ENCODE measurements at places on chromosomes 6 and 20.

- DNase-seq = no peak
Observed at GRCh38 chr20:22805996-22806395, 221.6 kb upstream of the FOXA2 start.

DNA sequence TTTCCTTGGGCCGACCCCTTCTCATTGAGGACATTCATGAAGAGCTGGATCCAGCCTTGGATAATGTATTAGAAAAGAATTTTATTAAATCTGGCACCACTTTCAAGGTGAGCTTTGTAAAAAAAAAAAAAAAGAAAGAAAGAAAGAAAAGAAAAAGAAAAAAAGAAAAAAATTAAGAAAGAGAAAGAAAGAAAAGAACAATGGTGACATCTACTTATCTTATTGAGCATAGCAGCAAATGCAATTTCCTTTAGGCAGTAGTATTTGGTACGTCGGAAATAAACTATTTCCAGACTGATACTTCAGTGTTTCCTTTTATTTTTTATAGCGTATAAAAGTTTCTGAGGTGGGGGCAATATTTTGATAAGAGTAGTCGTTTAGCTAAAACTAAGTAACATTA is 119.0 kb upstream of the GLP1R start:
- no peak for DNase-seq

DNA sequence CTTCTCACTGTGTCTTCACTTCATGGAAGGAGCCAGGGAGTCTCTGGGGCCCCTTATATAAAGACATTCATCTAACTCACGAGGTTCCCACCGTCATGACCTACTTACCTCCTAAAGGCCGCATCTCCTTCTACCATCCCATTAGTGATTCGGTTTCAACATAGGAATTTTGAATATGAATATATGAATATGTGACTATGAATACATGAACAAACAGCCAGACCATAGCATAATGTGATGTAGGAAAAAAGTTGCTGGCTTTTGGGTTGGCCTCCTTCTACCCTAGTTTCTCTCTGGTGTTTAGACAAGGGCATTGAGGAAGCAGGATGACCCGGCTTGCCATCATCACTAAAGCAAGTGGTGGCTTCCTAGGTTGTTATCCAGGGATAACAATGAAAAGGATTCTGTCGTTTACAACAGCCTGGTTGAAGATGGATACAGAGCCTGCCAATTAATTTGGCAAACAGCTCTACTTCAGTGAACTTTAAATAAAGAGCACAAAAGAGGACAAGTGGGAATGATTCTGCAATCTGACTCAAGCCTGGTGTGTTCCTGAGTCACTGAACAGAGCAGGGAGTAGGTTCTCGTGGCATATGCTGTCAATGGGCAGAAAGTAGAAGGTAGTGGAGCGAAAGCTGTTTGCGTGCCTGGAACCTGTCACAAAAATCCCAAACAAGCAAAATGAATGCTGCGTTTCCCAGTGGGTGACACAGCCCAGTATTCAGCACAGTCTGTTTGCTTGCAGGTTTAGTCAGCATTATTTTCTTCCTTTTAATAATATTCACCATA is 44.0 kb upstream of the DOK5 start:
- no peak for DNase-seq

DNA sequence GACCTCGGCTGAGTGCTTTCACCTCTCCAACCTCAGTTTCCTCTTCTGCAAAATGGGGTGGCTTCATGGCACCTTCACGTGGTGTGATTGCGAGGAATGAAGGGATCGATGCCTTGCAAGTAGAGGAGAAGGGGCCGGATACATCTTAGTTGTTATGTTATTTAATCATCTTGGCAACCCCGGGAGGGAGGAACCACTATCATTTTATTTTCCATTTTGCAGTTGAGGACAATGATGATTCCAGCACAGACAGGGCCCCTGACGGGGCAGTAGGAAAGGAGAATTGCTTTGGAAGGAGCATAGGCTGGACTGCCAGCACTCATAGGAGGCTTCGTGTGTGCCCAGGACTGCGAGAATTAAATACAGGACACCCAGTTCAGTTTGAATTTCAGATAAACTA is 2.5 kb upstream of the PMEPA1 start:
- no peak for DNase-seq

GRCh38 chr6:143941852-143942627 is 66.0 kb downstream of the PLAGL1 start:
- peak; percentile 34 for DNase-seq

- no peak for DNase-seq
Observed at GRCh38 chr20:47187450-47188195, 168.9 kb downstream of the ZMYND8 start.

DNA sequence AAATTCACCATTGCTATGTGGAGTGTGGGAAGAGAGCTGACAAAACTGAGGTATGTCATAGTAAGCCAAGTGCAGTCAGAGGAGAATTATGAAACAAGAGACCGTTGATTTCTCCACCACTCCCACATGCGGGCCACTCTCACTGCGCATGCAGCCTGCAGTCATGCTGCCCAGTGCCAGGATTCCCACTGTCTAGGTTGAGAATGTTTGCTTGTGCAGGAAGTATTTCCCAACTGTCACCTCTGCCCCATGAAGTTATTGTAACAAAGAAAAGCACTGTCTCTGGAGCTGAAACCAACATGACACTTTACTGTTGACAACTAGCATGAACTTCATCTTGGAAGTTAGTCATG is 18.7 kb upstream of the SFT2D1 start:
- DNase-seq = peak; percentile 30

- no peak for DNase-seq
Observed at GRCh38 chr6:126904176-126904575, 214.3 kb upstream of the RSPO3 start.

GRCh38 chr6:166461821-166462460 is 79.2 kb upstream of the MPC1 start:
- DNase-seq = no peak

DNA sequence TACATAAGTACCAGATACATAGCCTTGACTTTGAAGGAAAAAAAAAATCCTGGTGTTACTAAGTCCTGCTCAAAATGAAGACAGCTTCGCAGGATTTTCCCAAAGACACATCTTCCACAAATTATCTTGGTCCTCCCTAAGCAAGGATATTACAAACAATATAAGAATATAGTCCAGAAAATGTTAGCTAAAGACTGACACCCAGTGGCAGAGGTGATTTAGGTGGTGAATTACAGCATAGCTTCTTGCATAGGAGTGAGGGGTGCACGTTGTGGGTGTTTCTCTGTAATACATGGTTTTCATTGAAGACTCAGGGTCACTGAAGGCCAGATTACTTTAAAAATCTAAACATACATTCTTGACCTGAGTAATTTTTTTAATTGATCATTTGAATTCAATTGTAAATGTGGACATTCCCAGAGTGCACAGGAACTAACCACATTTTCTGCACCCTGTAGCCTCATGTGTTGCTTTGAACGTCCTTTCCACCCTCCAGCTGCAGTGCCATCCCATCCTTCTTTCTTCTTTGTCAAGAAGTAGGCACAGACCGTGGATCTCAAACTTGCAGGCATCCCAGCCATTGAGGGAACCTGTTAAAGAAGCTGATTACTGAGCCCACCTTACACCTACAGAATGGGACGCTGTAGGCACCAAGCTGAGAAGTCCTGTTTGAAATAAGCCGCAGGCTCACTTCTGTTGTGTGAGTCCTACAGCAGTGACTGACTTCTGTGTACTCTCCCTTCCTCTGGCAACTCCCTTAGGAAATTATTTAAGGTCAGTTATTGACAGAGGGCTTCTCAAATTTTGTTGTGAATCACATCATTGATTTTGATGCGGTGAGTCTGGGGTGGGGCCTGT is 102.6 kb downstream of the PERP start:
- peak; percentile 20 for DNase-seq

DNA sequence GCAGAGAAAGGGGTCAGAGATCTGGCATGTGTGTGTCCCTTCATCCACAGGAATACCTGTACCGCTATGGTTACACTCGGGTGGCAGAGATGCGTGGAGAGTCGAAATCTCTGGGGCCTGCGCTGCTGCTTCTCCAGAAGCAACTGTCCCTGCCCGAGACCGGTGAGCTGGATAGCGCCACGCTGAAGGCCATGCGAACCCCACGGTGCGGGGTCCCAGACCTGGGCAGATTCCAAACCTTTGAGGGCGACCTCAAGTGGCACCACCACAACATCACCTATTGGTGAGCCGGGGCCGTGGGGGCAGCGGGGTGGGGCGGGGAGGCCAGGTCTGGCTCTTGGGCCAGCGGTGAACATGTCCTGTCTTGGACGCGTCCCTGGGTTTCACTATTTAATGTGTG is 1.1 kb downstream of the MMP9 start:
- no peak for DNase-seq

DNA sequence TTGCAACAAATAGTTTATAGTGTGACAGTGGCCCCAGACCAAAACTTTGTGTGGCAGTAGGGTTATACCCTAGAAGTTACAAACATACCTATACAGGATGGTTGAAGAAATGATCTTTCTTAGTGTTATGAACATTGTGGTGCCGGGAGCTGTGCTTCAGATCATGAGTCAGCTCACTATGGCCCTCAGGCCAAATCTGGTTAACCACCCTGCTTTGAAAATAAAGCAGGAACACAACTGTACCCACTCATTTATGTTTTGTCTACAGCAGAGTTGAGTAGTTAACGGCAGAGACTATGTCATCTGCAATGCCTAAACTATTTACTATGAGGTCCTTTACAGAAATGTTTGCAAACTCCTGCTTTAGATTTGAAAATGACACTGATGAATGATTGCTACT is 24.3 kb downstream of the AKAP7 start:
- DNase-seq = peak; percentile 65

DNA sequence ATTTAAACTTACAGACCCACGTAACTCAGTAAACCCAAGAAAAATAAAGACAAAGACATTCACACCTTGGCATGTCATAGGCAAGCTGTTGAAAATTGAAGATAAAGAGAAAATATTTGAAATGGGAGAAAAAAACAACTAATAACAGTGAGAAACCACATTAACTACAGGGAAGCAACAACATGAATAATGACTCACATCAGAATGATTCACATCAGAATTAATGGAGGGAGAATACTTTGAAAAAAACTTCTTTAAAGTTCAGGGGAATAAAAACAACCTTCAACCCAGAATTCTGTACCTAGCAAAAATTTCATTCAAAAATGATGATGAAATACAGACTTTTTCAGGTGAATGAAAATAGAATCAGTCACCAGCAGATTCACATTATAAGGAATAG is 32.9 kb upstream of the SLC22A3 start:
- DNase-seq = no peak

DNA sequence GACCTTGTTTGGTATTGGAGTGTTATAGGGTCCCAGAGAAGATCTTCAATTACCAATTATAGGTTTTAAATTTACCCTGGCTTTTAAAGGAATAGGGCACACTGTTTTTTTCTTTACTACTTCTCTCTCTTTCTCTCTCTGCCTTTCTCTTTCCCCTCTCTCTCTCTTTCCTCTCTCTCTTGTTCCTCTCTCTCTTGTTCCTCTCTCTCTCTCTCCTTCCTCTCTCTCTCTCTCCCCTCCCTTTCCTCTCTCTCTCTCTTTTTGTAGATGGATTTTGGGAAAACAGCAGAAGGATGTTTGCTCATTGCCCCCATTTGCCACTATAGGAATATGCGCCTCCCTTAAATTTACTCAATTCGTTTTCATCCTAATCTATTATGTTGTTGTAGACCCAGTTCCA is 45.2 kb downstream of the TBX18 start:
- DNase-seq = no peak

DNA sequence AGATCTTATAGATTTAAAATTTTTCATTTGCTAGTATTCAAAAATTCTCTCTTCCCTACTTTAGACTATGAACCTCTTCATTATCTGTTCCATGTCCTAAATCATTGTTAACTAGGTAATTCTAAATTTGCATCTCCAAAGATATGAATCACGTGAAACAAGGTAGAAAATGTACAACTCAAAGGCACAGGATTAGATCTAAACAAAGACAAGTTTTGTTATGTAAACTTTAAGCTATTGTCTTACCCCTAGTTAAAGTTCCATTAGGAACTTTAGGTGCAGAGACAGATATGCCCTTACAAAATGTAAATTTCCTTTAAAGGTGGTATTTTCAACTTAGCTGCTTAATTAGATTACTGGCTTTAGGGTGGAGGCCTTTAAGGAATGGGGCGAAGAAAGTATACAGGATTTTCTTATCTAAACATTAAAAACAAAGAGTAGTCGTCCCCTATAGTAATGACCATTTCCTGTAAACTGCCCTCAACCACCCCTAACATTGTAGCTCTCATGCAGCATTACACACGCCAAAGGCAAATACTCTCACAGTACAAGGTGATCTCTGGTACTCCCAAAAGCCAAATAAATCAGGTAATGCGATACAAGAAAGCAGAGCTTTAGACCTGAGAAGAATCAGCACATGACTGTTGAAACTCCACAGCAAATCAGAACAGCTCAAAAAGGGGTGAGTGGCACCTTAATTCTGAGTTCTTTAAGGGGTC is 57.4 kb upstream of the MRAP2 start:
- DNase-seq = no peak

GRCh38 chr6:8027965-8028651 is 36.1 kb downstream of the BLOC1S5 start:
- peak; percentile 5 for DNase-seq

GRCh38 chr6:503610-504362 is 112.2 kb downstream of the IRF4 start:
- DNase-seq = no peak

DNA sequence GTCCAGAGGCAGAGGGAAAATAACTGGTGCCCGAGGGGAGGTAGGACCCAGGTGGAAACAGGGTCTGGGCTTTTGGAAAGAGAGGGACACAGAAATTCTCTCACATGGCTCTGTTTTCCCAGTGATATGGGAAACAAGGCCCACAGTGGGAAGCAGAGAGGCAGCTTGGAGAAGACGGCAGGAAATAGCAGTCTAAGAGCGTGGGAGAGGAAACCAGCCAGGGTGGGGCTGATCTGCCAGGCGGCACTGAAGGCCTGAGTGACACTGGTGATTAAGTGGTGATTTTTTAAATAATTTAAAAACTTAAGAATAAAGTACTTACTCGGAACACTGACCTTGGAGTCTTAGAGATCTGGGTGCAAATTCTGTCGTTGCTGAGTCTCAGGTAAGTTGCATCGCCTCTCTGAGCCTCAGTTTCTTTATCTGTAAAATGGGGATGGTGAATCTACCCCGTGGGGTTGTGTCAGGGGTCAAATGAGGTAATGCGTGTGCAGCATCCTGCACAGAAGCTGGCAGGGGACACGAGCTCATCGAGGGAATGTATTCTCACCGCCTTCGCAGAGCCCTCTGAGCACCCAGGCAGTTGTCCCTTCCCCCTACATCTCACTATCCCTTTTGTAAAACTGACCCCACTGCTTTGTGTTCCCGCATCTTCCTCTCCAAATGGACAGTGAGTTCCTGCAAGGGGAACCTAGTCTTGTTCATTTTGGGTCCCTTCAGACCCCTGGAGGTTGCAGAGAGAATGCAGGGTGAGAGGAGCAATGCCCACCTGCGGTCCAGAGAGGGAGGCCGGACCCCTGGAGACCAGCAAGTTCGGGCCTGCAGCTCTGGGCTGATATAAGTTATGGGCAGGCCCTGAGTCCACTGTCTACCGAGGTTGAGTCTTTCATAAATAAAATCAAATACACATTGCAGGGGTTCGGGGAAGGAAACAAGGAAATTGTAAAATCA is 228.6 kb upstream of the PMEPA1 start:
- DNase-seq = no peak

GRCh38 chr20:8578161-8578865 is 446.2 kb downstream of the PLCB1 start:
- no peak for DNase-seq

Measured in foreskin melanocyte (primary cell).